ENCODE measurements at places on chromosomes 4 and X.
A peak's percentile ranks its signal among the peaks of the same experiment; 100 is the strongest.

GRCh38 chr4:91829531-91829930, 474.2 kb upstream of the GRID2 start:
- DNase-seq = no peak

GRCh38 chr4:27620886-27621285, 760.2 kb downstream of the STIM2 start:
- DNase-seq = no peak

DNA sequence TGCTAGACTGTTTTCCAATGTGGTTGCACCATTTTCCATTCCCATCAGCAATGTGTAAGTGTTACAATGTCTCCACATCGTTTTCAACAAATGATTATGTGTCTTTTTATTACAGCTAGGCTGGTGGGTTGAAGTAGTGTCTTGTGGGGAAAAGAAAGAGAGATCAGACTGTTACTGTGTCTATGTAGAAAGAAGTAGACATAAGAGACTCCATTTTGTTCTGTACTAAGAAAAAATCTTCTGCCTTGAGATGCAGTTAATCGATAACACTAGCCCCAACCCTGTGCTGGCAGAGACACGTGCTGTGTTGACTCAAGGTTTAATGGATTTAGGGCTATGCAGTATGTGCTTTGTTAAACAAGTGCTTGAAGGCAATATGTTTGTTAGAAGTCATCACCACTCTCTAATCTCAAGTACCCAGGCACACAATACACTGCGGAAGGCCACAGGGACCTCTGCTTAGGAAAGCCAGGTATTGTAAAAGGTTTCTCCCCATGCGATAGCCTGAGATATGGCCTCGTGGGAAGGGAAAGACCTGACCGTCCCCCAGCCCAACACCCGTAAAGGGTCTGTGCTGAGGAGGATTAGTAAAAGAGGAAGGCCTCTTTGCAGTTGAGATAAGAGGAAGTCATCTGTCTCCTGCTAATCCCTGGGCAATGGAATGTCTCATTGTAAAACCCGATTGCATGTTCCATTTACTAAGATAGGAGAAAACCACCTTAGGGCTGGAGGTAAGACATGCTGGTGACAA, 23.0 kb upstream of the UGT2B15 start:
- DNase-seq = no peak

DNA sequence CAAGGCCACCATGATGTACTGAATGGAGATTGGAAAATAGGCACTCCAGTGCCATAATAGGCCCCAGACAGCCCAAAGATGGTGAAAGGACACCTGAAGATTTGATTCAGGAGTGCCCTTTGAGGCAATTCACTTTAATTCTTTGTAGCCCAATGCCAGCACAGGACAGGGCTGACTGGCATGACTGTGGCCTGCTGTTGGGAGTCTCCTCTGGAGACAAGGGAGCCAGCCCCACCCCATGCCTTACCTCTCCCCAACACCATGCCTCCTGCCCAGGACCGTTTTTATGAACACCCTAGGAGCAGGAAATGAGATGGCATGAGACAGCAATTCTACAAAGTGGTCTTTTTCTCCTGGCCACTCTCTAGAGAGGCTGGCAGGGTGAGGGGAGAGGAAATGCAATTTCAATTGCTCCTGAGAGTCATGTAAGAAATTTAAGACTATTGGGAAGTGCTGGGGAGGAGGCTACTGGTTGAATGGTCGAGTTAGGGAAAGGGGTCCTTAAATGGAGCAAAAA, 94.2 kb upstream of the MAMLD1 start:
- DNase-seq = no peak

GRCh38 chr4:111652236-111652635, 493.0 kb upstream of the FAM241A start:
- no peak for DNase-seq

- DNase-seq = no peak
Observed at GRCh38 chrX:121221322-121221977, 174.0 kb downstream of the GLUD2 start.

DNA sequence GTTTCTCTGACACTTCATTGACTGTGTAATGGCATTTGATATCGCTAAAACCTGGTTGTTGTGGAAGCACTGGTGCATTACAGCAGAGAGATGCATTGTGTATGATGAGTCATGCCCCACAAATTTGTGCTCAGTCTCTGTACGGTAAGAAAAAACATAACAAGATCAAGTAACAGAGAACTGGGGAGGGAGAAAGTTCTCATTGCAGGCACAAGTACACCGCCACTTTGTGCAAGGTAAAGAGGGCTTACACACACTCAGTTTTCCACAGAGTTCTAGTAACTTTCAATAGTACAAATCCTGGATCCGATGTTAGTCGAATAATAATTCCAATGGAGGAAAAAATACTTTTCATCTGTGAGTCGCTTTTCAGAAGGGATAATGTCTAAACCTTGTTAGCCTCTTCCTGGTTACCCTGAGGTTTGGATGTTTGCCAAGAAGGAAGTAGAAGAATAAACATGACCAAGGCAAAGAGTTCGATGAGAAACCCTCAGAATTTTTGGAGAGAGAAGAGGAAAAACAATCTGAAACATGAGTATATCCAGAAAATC, 512.5 kb upstream of the SLIT2 start:
- DNase-seq = no peak

- DNase-seq = no peak
Observed at GRCh38 chrX:23505531-23506303, 161.6 kb upstream of the PRDX4 start.

GRCh38 chrX:68492583-68492982, 6.3 kb upstream of the YIPF6 start:
- no peak for DNase-seq

GRCh38 chr4:81421346-81422218, 50.1 kb downstream of the RASGEF1B start:
- peak; percentile 68 for DNase-seq

GRCh38 chr4:53538756-53539155, 52.5 kb downstream of the LNX1 start:
- no peak for DNase-seq

- no peak for DNase-seq
Observed at GRCh38 chrX:110414273-110414672, 55.6 kb downstream of the RTL9 start.

- DNase-seq = peak; percentile 28
Observed at GRCh38 chrX:78945186-78945912, at the start of gene P2RY10. Gene P2RY10 (plus strand): TSS chrX:78945391. CDS start chrX:78960521, 15,130 bp downstream.

Measured in GM13977 (cell line).